8988T (cell line): ENCODE measurements at places on chromosomes 16 and 17.

DNA sequence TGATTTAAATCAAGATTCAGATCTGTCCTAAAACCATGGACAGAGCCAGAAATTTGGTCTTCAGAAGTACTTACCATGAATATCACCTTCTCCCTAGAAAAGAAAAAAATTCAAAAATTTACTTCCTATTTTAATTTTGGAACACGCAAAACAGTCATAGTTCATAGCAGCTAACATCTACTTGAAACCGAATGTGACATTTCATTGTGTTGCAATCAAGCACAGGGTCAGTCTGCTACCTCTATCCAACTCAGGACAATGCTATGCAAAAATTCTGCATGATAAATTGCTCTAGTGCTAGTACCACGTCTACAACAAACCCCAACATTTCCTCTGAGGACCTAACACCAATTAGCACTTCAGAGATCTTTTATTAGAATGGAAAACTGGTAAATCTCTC is 7.7 kb downstream of the JPT1 start:
- DNase-seq, result no peak

- no peak for DNase-seq
These were observed 181.5 kb downstream of the PRKCA start for GRCh38 chr17:66483906-66484305.

DNA sequence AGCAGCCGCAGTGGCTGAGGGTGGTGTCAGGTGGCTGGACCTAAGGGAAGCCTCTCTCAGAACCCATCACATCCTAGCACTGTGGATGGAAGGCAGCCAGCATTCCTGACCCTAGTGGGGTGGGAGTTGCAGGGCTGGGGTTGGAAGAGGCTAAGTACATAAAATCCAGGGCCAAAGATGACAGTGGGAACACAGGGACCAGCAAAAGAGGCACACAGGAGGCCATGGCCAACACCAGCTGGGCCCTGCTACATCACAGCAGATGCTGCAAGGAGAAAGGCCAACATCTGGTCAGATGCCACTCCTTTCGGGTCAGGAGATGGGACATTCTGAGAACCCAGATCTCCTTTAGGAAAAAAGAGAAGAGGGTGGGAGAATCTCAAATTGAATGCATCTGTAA is 415.4 kb downstream of the SLC39A11 start:
- DNase-seq, result no peak

GRCh38 chr16:19708296-19709205 is 9.5 kb downstream of the KNOP1 start:
- DNase-seq, result no peak
